ENCODE measurements at places on chromosomes 16 and 17.

DNA sequence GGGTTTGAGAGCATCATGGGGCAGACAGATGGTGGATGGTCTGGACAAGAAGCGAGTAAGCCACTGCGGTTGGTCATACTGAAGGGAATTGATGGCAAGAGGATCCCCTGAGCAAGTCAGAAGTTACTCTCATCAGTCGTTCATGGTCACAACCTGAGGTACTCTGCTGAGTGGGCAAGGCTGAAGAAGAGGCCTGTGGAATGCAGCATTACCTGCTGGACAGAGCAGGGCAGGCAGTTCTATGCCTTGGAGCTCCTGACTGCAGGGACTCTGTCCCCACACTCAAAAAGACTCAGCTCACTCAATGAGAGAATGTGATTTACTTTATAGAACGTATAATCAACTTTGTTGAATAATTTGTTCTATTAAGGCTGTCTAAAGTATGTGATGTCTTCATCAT, 28.3 kb downstream of the ALDH3A2 start:
- no peak for DNase-seq

GRCh38 chr17:41340494-41340893, 10.1 kb downstream of the KRT33A start:
- DNase-seq: no peak

- no peak for DNase-seq
These were observed 44.5 kb downstream of the EFCAB13 start for GRCh38 chr17:47368262-47368661.

DNA sequence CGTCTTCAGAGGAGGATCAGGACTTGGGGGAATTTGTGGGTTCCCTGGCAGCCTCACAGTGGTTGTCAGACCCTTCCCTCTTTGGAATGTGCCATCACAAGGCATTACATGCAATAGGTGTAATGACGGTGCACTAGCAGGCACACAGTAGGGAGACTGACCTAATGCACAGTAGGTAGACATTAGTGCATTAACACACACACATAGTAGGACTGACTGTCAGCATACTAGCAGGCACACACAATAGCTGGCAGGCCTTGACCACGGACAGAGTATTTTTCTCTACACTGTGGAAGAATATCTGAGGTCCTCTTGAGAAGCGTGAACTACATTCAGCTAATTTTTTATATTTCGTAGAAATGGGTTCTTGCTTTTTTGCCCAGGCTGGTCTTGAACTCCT, 10.9 kb upstream of the UBALD2 start:
- DNase-seq: no peak

DNA sequence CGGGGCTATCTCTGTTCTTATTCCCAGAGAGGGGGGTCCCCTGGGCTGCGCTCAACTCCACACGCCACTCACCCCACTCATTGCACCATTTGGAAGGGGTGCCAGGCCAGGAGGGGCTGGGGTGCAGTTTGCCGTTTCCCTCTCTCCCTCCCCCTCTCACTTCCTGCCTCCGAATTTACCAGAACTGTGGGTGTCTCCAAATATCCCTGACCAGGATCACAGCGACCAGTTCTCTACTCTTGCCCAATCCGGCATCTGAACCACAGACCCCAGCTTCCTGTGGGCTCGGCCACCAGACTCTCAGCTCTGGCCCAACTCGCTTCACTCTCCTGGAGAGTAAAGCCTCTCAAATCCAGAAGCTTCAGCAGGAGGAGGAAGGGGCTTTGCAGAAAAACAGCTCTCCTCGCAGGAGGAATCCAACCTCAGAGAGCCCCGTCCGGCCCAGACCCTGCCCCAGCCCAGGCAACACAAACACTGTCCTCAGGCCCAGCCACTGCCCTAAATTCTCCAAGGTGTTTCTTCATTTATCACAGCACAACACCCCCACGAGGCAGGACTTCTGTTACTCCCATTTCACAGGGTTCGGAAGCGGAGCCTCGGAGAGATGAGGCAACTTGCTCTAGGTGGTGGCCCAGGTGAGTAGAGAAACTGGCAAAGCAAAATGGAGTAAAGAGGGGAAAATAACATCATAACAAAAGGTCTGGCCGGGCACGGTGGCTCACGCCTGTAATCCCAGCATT, 423 bp upstream of the ASGR2 start:
- DNase-seq: no peak
